ENCODE measurements at places on chromosomes 4 and X. TPM values are rescaled to one million over a fixed set of nuclear protein-coding genes. Genes with fewer than 3 reads are reported as not detected.

SLC7A11 gene
- 1.5 TPM for polyA plus RNA-seq

ADAMTS3 gene
- polyA plus RNA-seq: 0.08 TPM

HTRA3 gene
- polyA plus RNA-seq: 1.6 TPM

HERC3 gene
- 9.4 TPM for polyA plus RNA-seq

SLC39A8 gene
- 3.8 TPM for polyA plus RNA-seq

FAM149A gene
- 8.6 TPM for polyA plus RNA-seq

FABP2 gene
- not detected for polyA plus RNA-seq

BST1 gene
- 1.7 TPM for polyA plus RNA-seq

NWD2 gene
- polyA plus RNA-seq: 0.20 TPM

IL3RA gene
- polyA plus RNA-seq: 2.9 TPM

HELT gene
- polyA plus RNA-seq: not detected

ATOH1 gene
- polyA plus RNA-seq: not detected

PAGE4 gene
- not detected for polyA plus RNA-seq

S100P gene
- 0.85 TPM for polyA plus RNA-seq
